ENCODE measurements at places on chromosomes 11 and 22.

- DNase-seq, result no peak
Measured at GRCh38 chr11:68924073-68924925, 20.6 kb downstream of the IGHMBP2 start.

DNA sequence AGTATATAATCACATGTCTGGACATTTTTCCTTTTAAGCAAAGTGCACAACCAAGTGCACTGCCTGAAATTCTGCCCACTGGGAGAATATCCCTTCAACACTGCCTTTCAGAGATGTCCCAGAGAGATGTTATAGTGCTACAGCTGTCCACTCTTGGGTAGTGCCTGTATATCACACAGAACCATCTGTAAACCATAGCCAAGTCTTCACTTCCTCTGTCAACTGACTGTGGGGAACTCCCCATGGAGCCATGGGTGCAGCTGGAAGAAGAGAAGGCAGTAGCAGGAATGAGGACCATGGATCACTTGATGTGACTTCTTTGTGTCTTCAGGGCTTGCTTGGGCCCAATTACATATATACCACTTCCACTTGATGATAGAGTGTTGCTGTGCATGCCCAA lies 44.6 kb upstream of the LIN7C start:
- DNase-seq, result no peak

DNA sequence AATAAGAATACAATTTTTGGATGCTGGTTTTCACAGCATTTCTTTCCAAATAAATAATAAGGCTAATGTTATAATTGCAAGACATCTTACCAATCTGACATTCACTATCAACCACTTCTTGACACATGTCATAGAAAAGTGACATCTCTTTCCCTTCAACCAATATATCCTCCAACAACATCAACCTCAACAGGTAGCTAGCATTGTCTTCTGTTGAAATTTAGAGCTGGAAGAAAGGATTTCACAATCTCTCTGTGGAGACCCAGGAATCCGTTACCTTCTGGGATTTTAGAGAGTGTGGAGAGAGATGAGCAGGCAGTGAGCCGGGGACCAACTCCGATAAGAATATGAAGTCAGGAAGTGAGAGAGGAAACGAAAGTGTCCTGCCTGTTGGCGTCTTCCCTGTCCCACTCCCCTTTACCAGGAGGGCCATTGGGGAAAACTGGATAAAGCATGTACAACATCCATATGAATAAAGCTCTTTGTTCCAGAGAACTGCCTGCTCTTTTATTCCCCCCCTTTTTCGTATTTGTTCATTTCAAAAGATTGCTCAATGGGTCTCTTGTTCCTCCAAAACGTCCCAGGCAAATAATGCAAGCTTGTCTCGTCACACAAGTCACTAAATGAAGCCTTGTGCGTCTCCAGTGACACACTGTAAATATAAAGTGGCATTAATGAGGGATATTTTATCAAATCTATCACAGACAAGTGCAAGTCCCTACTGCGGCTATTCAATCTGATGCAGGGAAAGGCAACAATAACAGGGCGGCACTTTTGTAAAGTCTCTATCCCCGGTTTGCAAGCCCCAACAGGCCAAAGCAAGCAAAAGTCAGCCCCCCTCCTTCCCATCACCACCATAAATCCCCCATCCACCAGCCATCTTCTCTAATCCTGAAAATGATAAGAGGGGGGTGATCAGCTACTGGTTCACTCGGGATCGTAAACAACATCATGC lies 3.4 kb downstream of the CADM1 start:
- DNase-seq, result no peak

- DNase-seq, result peak; percentile 86
Measured at GRCh38 chr11:62560566-62561103, 13.1 kb downstream of the EEF1G start.

DNA sequence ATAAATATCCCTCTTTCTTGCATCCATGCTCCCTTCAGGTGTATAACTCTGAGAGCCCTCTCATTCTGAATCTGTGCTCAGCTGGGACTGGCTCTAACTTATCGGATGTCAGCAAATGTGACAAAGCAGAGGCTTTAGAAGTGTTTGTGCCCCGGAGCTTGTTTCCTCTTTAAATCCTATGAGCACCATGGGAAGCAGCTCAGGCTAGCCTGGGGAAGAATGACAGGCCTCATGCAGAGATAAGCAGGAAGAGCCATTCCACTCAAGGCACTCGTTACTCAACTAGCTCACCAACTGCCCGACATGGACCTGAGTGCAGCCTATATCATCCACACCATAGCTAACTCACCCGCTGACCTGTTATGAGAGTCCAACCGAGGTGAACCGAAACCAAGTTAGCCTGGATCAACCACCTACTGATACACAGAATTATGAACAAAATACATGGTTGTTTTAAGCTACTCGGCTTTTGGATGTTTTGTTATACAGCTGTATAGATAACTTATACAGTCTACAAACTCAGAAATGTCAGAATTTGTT lies 990.7 kb downstream of the NTM start:
- DNase-seq, result no peak

GRCh38 chr22:32561163-32561562 lies 86.6 kb downstream of the FBXO7 start:
- DNase-seq, result no peak

GRCh38 chr22:24521791-24522245 lies 26.7 kb downstream of the UPB1 start:
- peak; percentile 44 for DNase-seq

- DNase-seq, result no peak
Measured at GRCh38 chr11:66473608-66474515, 6.4 kb upstream of the DPP3 start.

DNA sequence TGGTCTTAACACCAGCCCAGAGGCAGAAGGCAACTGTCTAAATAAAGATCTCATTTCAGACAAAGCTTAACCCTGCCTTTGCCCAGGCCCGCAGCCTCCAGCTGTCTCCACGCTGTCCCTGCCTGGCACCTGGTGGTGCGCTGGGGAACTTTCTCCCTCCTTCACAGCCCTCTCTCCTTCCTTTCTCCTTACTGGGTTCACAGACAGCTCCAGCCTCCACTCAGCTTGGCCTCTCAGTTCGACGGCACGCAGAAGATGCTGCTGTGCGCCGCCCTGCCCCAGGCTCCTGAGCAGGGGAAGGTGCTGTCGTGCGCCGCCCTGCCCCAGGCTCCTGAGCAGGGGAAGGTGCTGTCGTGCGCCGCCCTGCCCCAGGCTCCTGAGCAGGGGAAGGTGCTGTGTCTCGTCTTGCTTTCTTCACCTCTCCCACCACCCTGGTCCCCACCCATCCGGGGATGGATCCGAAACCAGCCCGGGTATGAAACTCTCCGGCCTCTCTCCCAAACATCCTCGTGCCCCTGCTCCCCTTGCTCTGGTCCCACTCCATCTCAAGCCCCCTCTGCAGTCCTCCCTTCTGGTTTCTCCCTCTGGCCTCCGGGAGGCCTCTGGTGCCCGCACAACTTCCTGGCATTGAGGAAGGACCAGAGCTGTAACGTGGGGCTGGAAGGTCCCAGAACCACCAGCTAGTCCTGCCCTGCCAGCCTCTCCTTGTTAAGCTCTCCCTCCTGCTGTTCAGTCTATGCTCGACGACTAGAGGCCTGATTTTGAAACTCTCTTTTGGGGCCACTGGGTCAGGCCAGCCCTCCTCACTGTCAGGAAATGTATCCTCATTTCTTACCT lies 22.9 kb upstream of the JAM3 start:
- DNase-seq, result peak; percentile 44

DNA sequence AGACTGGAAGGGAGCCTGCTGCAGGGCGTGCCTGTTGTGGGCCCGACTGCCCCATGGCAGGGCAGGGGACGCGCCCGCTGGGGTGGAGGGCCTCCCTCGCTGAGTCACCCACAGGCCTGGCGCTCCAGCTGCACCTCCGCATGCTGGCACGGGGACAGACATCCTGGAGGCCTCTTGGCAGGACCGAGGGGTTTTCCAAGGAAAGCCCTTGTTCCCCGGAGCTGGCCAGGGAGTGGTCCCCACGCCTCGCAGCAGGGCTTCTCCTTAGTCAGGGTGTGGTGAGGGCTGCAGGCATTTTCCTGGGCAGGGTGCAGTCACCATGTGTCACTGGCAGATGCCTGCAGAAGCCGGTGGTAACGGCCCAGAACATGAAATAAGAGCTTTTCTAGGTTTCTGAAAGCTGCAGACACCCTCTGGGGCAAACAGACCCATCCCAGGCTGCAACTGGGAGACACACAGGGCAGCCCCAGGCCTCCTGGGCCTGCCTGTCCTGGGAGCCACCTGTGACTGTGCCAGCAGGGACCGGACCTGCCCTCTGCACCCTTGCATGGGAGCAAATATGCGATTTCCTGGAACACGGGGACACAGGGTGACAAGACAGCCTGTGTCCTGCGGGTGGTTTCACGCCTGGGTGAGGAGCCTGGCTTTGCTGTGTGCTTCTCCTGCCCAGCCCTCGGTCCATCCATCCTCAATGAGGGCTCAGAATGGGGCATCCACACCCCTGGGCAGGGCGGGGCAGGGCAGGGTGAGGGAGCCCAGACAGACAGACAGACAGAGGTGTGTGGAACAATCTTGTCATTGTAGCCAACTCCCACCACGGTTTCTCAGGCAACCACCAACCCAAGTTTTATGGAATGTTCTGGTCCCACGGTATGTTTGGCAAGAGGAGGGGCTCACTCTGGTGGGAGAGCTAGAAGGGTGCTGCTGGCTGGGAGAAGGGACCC lies 43.2 kb upstream of the FADD start:
- DNase-seq, result no peak

DNA sequence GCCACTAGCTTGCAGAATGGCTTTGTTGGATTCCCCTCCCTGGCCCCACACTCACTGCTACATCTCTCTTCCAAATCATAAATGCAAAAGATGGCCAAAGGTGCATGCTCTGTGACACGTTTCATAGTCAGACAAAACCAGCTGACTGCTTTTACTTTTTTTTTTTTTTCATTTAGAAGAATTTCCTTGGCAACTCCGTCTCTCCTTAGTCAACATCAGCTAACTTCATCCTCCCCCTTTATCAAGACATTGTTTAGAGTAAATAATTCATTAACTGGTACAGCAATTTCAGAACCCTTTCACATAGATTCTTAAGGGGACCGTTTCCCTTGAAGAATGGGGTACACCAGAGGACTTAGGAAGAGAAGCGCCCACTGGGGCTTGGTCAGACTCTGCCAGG lies 16.0 kb downstream of the KCNQ1OT1 start:
- no peak for DNase-seq

- no peak for DNase-seq
Measured at GRCh38 chr11:44377121-44377520, 67.2 kb upstream of the ALX4 start.

- no peak for DNase-seq
Measured at GRCh38 chr11:61170566-61170965, 9.3 kb upstream of the VPS37C start.

- DNase-seq, result no peak
Measured at GRCh38 chr11:93733474-93733873, 7.8 kb downstream of the TAF1D start.

- no peak for DNase-seq
Measured at GRCh38 chr11:68016904-68017817, 7.0 kb downstream of the ALDH3B1 start.

GRCh38 chr11:122848186-122848585 lies 9.9 kb downstream of the CRTAM start:
- DNase-seq, result no peak

- DNase-seq, result no peak
Measured at GRCh38 chr22:28969401-28970168, 86.2 kb downstream of the ZNRF3 start.

- no peak for DNase-seq
Measured at GRCh38 chr22:47673557-47673956, 911.1 kb downstream of the TBC1D22A start.

- no peak for DNase-seq
Measured at GRCh38 chr11:119566319-119566718, 143.3 kb upstream of the THY1 start.

DNA sequence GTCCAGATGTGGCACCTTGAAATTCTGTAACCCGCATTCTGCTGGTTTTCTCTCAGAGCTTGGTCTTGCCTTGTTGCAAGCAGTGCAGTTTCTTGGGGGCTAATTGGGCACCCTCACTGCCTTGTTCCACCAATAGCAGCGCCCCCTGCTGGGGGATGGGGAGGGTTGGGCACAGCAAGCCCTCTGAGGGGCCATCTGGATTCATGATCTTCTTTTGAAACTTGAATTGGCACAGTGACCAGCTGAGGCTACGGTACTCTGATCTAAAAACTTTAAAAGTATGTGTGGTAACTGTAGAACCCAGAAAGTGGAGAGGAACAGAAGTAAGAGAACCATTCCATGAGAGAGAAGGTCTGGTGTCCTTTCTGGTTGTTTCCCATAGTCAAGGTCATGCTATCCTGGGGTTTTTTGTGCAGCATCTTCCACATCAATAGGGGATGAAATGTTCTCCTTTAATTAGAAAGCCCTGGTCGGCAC lies 64.2 kb downstream of the MED15 start:
- DNase-seq, result peak; percentile 68

DNA sequence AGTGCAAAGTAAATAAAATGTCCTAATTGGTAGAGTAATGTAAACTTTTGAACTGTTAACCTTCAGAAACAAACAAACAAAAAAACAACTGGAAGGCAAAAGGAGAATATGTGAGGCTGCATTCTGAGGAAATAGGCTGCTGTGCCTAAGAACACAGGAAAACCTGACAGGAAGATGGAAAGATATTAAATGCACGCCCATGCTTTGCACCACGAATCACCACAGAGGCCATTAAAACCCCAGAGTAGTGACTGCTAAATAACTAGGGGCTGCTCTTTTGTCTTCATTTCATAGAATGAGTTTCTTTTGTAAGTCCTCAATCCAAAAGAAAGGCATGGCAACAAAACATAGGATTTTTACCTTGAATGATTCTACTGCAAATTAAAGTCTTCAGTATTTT lies 436.0 kb downstream of the RAB38 start:
- DNase-seq, result no peak

DNA sequence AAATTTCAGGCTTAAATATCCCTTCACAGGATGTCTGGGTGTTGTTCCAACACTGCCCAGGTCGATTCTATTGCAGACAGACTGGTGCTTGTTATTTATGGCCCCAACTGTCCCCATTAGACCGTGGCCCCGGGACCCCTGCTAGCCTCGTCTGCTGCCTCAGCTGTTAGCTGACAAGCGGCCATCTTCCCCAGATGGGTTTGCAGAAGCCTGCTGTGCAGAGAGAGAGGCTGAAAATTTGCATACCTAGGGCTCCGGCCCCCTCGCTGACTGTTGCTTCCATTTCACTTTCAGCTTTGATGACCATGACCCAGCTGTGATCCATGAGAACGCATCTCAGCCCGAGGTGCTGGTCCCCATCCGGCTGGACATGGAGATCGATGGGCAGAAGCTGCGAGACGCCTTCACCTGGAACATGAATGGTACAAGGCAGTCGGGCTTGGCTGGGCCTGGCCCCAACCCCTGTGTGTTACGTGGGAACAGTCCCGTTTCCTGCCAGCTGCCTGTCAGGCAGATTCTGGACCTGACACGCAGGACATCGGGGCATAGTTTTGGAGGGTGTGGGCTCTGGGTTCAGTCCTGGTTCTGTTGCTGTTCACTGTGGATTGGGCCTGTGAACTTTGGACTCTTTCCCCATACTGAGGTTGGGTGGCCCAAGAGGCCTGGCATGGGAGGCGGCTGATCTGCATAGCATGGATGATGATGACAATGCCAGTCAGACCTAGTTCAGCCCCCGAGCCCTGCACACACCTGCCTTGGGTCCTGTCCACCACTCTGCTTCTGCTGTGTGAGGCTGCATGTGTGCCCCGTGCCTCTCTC lies 16.4 kb downstream of the SMARCB1 start:
- no peak for DNase-seq
